GM13976 (cell line): ENCODE measurements at places on chromosomes 3 and 15.

DNA sequence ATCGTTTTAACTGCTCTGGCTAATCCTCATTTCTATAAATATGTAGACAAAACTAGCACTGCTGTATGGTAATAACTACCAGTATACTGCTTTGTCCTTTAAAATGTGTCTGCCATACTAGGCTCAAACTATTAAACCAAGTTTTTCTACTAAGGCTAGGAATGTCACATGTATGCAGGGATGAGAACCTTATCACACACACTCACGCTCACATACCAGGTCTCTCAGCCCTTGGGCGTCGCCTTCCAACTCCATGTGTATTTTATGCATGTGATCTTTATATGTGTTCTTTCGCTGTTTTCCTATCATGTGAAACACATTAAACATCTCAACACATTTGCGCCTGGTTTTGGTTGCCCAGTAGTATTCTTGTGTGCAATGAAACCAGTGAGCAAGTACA lies 32.6 kb downstream of the ATP2C1 start:
- DNase-seq, result no peak

GRCh38 chr15:55334997-55335396 lies 16.0 kb downstream of the PIGB start:
- DNase-seq, result no peak

- no peak for DNase-seq
Measured at GRCh38 chr3:133915685-133916658, 20.3 kb upstream of the RAB6B start.

- no peak for DNase-seq
Measured at GRCh38 chr3:182920515-182921084, 59.7 kb downstream of the DCUN1D1 start.

DNA sequence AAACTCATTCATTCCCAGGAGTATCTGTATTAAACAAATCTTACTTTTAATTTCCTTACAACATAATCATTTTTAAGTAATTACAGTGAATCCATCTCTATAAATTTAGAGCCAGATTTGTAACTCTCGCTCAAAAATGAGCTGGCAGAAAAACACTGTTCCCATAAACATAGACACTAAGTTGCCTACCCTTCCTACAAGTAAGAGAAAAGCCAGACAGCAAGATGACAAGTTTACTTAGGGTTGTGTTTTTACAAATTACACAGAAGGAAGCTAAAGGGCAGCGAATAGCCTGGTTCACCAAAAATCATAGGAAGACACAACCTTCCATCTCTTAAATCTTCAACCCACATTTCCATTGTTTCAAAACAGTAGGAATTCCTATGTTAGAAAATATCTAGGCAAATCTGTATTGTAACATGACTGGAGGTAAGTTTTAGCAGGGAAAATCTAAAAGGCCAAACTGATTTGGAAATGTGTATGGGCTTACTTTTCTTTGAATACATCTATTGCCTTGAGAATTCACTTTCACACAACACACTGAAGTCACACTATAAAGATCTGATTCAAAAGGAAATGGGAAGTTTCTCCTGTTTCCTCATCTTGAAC lies 21.7 kb downstream of the HERC1 start:
- no peak for DNase-seq

GRCh38 chr3:69203631-69204314 lies 81.4 kb upstream of the LMOD3 start:
- no peak for DNase-seq

GRCh38 chr3:26719134-26719533 lies 96.6 kb downstream of the LRRC3B start:
- DNase-seq, result no peak

DNA sequence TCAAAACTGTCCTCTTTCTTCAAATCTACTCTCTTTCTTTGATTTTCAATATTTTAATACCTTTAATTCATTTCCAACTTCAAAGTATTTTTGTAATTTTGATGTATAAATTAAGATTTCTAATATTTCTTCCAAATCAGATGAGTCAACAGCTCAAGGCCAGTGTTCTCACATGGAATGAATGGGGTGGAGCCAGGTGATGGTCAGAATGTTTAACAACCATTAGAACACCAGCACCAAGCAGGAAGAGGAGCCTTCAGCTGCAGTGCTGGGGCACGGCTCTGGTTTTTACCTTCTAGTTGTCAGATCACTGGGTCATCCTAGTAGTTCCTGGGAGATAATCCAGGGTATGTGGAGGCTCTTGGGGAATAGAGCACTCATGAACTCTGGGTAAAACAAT lies 494.5 kb upstream of the PDZRN3 start:
- no peak for DNase-seq

DNA sequence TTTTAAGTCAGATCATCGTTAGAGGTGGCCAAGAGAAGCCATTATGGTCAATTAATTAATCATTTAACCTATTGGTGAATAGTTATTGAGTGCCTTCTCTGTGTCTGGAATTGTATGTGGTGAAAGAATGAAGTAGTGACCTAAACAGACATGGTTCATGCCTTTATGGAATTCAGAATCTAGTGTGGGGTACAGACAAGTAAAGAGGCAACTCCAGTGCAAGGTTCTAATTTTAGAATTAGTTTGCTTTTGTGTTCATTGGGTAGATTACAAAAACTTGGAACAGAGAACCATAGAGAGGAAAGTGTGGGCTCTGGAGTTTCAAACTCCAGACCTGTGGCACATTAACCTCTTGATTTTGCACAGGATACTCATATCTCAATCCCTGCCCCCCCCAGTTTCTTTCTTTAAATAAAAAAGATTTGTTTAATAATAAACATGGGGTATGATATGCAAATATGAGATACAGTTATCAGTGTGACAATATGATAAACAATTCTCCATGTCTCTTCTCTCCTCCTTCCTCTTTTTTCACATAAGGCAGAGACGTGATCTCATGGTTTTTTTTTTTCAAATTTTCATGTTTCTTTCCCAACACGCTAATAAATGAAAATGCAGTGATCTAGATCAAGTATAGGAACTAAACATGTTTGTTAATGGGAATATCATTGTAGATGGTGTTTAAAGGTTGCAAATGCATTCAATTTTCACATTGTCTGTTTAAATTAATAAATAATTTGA lies 117.9 kb downstream of the MITF start:
- no peak for DNase-seq

GRCh38 chr3:79467721-79468120 lies 300.1 kb downstream of the ROBO1 start:
- no peak for DNase-seq

- no peak for DNase-seq
Measured at GRCh38 chr3:20912406-20912805, 726.4 kb upstream of the SGO1 start.
